Fibroblast of pulmonary artery (primary cell): ENCODE measurements at places on chromosomes 6 and 20.

- no peak for DNase-seq
Observed at GRCh38 chr6:82086944-82087343, 160.6 kb downstream of the IBTK start.

GRCh38 chr20:58864346-58864745, 11.8 kb downstream of the GNAS start:
- no peak for DNase-seq

DNA sequence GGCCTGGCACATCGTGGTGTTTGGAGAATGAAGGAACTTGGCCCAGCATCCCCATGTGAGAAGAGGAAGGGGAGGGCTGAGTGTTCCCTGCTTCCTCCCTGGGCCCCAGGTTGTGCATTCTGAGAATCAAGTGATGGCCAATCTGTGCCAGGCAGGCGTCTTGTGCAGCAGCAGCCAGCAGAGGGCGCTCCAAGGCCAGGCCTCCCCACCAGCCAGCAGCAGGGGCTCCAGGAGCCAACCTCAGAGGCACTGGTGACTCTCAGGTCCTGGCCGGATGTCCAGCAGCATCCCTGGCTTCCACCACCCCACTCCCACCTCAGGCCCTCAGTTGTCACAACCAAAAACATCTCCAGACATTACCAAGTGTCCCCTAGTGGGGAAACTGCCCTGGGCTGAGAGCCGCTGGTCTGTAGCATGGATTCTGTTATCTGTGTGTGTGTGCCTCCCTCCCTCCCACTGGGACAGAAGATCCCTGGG, 192.0 kb downstream of the PREX1 start:
- DNase-seq = peak; percentile 63

DNA sequence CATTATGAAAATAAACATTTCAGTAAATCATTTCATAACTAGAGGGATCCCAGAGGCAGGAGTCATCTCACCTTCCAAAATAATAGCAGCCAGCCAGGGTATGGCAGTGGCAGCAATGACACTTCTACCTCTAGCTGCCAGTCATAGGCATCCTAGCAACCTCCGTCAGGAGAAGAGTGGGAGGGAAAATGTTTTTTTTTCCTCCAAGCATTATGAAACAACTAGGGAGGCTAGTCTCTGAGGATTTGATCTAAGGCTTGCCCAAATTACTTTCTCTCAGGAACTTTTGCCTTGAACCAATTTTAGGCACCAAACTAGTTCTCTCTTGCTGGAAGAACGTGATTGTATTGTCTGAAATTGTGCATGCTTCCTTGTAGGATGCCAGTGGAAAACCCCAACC, 208.7 kb upstream of the PREP start:
- DNase-seq = peak; percentile 10

- no peak for DNase-seq
Observed at GRCh38 chr20:57595041-57596030, 24.9 kb downstream of the ZBP1 start.

DNA sequence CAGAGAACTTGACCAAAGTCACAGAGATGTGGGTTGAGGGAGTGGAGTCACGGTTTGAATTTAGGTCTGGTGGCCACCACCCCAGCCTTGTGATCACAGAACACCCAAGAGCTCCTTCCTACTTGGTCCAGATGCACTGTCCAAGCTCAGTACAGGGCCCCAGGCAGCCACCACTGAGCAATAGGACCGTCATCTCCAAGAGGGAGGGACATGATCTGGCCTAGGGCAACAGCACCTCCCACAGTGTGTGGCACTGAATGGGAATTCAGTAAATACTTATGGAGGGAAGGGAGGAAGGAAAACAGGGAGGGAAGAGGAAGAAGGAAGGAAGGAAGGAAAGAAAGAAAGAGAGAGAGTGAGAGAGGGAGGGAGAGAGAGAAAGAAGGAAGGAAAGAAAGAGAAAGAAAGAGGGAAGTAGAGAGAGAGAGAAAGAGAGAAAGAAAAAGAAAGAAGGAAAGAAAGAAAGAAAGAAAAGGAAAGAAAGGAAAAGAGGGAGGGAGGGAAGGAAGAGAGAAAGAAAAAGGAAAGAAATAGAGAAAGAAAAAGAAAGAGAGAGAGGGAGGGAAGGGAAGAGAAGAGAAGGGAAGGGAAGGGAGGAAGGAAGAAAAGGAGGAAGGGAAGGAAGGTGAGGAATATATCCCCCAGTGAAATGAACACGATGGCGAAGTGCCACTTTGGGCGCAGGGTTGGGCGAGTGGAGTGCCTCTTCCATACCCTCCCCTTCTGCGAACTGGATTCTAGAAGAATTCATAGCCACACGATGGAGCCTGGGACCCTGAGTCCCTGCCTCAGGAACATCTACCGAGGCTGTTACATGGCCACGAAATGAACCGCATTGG, 243.7 kb downstream of the TFAP2C start:
- no peak for DNase-seq

DNA sequence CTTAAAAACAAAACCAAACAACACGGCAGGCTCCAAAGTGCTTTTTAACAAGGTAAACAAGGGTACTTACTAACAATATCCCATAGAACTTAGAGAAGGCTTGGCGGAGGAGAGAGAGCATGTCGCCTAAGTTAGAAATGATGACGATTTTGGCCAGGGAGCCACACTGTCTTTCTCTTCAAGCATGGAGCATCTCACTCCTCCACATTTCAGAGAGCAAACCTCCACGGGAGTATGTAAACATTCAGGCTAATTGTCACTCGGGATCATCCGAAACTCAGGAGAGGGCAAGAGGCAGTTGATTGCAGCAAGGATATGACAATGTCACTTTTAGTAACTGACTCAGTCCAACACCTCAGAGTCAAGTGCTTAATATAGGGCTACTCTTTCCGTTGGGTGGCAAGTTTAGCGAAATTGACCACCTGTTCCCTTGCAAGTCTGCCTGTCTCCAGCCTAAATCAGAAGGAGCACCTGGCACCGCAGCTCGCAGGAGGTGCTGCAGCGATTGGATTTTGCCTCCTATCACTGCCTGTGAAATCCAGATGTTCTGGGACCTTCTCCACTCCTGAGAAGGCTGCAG, 65.8 kb upstream of the RPS6KA2 start:
- DNase-seq = no peak

- peak; percentile 47 for DNase-seq
Observed at GRCh38 chr6:143620447-143620846, 57.3 kb upstream of the PHACTR2 start.

GRCh38 chr20:12773936-12774335, 234.8 kb upstream of the SPTLC3 start:
- DNase-seq = no peak

GRCh38 chr6:158752613-158753012, 66.6 kb downstream of the EZR start:
- DNase-seq = peak; percentile 42

DNA sequence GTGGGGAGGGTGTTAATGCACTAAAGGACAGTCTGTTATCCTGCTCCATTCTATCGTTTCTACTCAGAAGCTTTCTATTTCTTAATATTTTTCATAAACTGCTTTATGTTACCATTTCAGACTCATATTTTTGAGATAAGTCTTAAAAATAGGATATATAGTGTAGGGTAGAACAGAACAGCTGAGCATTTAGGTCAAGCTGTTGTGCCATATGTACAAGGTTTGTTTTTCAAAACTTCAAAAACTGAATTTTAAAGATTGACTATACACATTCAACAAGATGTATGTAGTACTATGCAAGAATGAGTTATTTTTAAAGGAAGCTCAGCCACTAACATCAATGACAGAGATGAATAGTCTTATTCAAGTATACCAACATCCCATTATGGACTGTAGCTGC, 437.1 kb downstream of the PHF3 start:
- no peak for DNase-seq

- DNase-seq = no peak
Observed at GRCh38 chr6:166307082-166308032, 835 bp downstream of the PRR18 start.

DNA sequence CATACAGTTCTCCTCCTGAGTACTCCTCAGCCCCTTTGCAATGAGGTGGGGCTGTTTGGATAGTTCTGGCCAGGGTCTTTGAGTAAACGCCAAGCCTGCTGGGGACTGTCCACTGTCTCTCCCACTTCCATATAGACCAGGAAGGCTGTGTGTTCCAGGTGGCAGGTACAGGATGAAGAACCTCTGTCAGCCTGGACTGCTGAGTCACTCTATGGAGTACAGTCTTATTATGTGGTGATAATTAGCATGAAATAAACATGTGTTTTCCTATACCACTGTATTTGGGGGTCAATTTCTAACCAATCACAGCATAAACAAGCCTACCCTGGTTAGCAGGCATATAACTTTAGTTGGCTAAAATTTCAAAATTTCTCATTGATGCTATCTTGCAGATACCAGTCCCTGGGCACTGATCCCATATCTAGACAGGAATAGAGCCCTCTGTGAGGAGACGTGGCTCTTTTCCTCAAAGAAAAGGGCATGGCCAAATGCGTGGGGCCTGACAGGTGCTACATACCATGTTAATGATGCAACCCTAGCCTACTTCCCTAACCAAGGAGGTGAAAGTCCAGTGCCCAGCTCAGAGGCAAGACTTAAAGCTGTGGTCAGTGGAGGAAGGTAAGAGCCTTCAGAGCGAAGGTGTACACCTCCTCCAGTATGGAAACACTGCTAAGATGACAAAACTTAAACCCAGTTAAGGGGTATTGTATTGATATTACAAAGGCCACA, 4.5 kb upstream of the ALDH8A1 start:
- no peak for DNase-seq

- no peak for DNase-seq
Observed at GRCh38 chr6:89069536-89070163, 10.9 kb upstream of the PNRC1 start.

DNA sequence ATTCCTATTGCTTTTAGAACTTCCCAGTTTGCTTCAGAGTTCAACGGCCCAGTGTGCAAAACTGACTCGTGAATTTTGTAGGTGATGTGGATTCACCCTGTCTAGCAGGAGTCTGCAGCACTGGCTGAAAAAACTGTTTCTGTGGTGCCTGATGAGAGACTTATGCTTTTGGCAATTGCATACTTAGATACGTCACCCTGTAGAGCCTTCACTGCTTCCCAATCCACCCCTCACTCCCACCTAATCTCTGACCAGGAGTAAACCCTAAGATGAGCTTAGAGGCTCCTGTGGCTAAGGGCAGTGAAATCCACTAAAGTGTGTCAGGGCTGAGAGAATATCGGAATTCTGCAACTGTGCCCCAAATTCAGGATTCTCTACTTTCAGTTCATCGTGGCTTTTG, 14.3 kb downstream of the RPP21 start:
- DNase-seq = no peak

DNA sequence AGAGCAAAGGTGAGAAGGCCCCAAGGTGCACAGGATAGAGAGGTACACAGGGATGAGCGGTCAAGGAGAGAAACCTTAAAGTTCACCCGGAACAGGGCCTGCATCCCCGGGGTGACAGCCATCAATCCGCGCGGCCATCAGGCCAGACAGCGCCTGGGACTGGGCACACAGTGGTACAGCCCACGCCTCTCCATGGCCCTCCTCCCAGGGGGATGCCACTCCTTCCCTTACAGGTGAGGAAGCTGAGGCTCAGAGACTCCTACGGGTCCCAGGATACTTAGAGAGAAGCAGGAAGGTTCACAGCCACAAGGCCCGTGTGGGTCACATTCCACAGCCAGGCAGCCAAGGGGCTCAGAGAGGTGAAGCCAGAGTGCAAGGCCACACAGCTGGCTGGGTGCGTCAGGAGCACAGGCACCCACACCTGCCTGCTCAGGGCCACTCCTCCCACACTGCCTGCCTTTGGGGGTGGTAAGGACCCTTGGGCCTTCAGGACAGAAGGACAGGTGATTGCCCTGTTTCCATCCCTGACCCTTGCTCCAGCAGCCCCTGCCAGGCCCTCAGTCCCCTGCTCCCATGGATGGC, 14.7 kb downstream of the FRMD1 start:
- no peak for DNase-seq

GRCh38 chr6:14447240-14447639, 329.7 kb downstream of the CD83 start:
- DNase-seq = no peak

- DNase-seq = no peak
Observed at GRCh38 chr20:46368902-46369268, 37.5 kb downstream of the ELMO2 start.

DNA sequence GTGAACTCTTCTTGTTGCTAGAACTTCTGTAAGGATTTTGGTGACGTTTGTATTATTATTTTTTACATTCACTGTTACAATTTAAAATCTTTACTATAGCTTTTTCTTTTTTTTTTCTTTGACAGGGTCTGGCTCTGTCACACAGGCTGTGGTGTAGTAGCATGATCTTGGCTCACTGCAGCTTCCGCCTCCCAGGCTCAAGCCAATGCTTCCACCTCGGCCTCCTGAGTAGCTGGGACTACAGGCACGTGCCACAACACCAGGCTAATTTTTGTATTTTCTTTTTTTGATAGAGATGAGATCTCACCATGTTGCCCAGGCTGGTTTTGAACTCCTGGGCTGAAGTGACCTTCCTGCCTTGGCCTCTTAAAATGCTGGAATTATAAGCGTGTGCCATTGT, 21.2 kb downstream of the HECA start:
- DNase-seq = no peak

- peak; percentile 94 for DNase-seq
Observed at GRCh38 chr20:53735536-53736050, 142.0 kb upstream of the ZNF217 start.
